Stimulated activated CD4-positive, alpha-beta T cell treated with anti-CD3 and anti-CD28 coated beads, Interleukin-1b, Interleukin-23, amount 100 ng/mL, for 1 hour (primary cell): ENCODE measurements at places on chromosomes 5 and 9.

- DNase-seq = no peak
Measured at GRCh38 chr9:22030101-22030598, 21.0 kb upstream of the CDKN2B start.

DNA sequence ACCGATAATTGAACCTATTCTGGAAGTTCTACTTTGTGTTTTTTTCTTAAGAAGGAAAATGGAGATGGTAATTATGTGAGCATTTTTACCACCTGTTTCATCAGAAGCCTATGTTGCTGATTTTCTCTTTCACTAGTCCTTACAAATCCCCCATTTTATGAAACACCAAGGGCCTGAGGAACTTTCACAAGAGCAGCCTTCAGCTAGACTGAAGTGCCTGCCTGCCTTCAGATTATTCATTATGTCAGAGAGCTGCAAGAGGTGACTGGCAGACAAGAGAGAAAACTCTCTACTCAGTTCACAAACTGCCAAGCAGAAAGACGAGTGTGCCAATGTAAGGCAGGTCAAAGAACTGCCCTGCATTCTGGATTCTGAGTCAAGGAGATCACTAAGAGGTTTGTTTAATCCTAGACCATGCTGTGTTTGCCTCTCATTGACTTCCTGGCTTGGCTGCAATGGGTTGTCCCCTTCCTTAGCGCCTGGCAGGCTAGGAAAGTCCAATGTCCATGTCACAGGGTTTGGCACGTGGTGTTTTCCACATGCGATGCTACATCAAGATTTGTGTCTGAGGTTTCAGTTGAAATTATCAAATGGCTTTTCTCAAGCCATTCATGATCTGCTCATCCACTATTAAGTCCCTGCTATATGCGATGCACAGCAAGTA lies 143.3 kb downstream of the CDC42SE2 start:
- no peak for DNase-seq

GRCh38 chr9:108213511-108213910 lies 642.3 kb downstream of the ACTL7B start:
- no peak for DNase-seq

DNA sequence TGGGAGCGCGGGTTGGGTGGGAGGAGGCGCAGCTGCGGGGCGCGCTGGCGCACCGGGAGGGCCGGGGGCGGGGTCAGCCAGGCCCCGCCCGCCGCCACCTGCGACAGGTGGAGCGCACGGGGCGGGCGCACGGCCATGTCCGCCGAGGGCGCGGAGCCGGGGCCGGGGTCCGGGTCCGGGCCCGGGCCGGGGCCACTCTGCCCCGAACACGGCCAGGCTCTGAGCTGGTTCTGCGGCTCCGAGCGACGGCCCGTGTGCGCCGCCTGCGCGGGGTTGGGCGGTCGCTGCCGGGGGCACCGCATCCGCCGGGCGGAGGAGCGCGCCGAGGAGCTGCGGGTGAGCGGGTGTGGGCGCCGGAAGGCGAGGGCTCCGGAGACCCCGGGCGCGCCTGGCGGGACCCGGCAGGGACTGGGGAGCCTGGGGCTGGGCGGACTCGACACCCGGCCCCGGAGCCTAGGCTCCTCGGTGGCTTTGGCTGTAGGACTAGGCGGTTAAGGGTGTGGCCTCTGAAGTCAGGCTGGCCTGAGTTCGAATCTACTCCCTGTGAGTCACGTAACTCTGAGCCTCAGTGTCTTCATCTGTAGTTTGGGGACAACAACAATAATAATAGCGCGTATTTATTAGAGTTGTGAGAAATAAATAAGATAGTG lies at the start of gene BSPRY:
TSS of gene BSPRY (plus strand) at position 97 of the 650 bp plus-strand sequence. CDS start at position 136, 39 bp downstream.
- DNase-seq = no peak

- no peak for DNase-seq
Measured at GRCh38 chr9:76451234-76451633, 7.7 kb upstream of the GCNT1 start.

DNA sequence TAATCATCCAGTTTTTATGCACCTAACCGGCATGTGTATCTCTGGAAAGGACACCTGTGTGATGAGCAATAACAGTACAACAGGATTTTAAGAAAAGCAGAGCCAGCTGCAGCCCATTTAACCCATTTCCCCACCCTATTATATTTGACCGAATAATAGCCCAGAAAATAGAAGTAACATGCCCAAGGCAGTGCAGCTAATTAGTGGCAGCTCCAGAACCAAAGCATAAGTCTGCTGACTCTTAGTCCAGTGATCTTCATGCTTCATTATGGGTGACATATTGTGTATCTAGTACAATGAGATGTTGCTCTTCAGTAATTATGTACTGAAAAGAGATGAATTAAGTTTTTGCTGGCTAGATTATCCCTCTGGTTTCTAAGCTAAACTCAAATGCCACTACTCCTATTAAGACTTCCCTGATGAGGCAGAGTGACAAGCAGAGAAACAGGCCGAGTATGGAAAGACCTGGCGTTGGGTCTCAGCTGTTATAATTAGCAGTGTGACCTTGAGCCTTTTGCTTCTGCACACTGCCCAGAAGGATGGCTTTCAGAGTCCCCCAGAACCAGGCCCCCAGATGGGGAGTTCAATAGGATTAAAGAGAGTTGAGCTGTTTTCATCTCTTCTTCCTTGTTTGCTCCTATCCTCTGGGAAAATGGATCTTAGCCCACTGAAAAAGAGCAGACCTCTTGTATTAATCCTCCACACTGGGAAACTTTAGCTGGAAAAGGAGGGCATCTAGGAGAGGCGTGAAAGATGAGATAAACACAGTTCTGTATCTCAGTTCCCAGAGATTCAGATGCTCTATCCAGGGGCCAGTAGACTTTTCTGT lies 10.8 kb upstream of the C1QTNF3 start:
- no peak for DNase-seq

- DNase-seq = no peak
Measured at GRCh38 chr9:21104787-21105186, 27.0 kb upstream of the IFNB1 start.

- DNase-seq = no peak
Measured at GRCh38 chr9:18018221-18018620, 439.4 kb downstream of the SH3GL2 start.

GRCh38 chr9:68746525-68746924 lies 41.5 kb downstream of the PIP5K1B start:
- no peak for DNase-seq

DNA sequence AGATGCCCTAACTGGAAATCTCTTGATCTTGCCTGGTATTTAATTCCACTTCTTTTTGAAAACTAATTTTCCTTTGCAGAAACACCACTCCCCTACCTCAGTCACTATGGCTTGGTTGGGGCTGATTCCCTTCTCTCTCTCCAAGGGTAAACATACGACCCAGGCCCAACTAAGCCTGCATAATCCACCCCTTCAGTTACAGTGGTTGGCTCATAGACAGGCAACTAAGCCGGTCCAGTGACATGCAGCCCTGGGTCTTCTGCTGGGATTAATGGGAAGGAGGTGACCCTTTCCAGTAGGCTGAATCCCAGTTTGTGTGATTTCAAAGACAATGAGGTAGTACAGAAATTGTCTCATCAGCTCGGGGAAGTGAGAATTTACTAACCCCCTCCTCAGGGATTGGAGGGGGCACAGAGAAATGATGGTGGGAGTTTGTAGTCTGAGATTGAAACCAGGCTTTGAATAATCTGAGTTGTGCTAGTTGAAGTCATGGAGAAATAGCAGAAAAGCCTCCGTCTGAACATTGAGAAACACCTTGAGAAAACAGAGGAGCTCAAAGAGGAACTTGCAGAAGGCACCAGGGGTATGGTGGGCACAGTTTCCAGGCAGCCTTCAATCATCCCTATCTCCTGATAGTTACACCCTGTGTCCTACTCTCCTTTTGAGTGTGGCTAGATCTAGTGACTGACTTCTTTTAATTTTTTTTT lies 148.9 kb downstream of the GCNT1 start:
- no peak for DNase-seq

DNA sequence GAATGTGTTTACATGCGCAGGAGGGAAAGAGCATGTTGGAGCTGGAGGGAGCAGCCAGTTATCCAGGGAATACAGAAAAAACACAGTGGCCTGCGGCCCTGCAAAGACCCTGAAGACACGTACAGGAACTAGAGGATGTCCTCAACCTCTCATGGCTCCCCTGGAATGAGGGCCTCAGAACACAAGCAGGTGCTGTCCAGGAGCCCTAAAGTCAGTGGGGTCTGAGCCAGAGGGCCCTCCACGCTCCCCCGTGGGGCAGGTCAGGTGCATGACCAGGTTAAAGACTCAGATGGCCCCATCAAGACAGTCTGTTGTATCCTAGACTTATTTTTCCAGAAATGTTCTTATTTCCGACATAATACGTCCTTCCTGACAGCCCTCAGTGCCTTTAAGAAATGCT lies 106.9 kb downstream of the ROR2 start:
- no peak for DNase-seq

GRCh38 chr9:69465473-69465872 lies 140.5 kb downstream of the ENTREP1 start:
- DNase-seq = no peak

- DNase-seq = no peak
Measured at GRCh38 chr9:110047955-110048402, 160.0 kb downstream of the C9orf152 start.

DNA sequence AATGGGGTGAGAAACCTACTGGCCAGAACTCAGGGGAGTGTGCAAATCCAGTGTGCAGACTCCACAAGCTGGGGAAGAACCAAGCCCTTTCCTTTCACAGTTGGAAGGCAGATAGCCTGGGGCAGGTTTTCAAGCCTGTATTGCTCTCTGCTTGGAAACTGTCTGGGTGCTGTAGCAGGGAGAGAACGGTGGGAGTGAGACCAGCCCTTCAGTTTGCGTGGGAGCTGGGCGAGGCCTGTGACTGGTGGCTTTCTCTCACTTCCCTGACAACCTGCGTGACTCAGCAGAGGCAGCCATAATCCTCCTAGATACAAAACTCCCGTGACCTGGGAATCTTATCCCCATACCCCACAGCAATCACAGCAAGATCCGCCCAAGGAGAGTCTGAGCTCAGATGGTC lies 44.9 kb upstream of the SNCAIP start:
- no peak for DNase-seq

DNA sequence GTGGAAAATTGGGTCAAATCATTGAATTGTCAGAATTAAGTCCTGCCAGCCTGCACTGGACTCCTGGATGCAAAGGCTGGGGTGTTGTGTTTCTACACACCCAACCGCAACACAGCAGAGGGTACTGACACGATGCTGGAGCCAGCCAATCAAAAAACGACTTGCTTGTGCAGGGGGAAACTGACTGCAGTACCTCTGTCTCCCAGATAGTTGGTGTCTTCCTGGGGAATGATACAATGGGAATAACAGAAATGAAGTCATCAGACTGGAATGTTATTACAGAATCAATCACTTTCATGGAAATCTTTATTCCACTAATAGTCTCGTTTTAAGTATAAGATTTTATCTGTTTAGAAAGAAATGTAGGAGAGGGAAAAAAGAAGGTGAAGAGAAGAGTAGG lies 330.3 kb downstream of the MLLT3 start:
- no peak for DNase-seq
